H4 (cell line): ENCODE measurements at places on chromosomes 2 and 18. TPM values are rescaled to one million over a fixed set of nuclear protein-coding genes. Genes with fewer than 3 reads are reported as not detected.

DNA sequence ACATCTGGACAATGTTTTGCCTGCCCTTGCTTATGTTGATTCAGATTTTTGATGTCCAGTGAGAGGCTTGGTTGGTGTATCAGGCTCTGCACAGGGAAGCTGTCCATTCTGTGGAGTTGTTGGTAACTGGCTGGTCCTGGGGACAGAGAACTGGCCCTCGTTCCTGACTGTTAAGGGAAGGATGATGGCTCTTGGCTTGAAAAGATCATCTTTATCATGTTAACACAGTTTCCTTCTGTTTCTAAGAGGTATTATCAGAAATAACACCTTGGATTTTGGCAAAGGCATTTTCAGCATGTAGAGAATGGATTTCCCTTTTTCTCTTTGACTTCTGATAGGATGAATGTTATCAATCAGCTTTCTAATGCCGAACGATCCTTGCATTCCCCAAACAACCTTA, 19.3 kb downstream of the STK25 start:
- no peak for DNase-seq

The SLC11A1 gene
- total RNA-seq, result 0.04 and 0.10 TPM in 2 replicates

The ALPG gene
- not detected in 2 replicates for total RNA-seq

The STK16 gene
- 32.8 and 42.1 TPM in 2 replicates for total RNA-seq

The LHCGR gene
- not detected in 2 replicates for total RNA-seq

DNA sequence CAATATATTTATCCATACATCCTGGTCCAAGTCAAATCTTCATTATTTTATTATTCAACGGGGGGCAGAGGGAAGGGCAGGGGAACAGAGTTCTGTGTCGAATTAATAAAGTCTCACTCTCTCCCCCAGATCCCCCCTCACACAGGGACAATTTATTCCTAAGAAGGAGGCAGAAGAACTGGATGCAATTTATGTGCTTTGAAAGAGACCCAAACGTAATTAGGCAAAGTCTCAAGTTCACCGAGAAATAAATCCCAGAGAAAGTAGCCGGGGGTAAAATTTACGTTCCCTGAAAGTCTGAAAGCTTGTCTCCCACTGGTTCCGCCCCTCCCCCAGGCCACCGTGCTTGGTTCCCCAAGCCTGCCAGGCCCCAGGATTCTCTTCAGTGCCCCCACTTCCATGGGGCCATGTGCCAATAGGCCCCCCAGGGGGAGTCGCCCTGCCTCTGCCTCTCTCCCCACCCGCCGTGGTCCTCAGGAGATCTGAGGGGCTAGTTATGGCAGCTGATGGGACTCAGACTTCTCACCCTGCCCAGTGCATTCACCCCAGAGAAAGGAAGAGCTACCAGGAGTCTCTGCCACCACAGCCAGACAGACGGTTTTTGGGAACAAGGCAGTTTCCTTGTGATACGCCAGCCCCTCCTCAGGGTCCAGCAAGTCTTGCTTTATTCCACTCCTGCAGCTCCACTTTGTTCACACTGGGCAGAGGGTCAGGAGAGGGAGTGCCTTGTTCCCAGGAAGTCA, 215.5 kb downstream of the CYP26B1 start:
- DNase-seq, result no peak

- no peak for DNase-seq
Measured at GRCh38 chr2:57726294-57726693, 320.3 kb upstream of the VRK2 start.

DNA sequence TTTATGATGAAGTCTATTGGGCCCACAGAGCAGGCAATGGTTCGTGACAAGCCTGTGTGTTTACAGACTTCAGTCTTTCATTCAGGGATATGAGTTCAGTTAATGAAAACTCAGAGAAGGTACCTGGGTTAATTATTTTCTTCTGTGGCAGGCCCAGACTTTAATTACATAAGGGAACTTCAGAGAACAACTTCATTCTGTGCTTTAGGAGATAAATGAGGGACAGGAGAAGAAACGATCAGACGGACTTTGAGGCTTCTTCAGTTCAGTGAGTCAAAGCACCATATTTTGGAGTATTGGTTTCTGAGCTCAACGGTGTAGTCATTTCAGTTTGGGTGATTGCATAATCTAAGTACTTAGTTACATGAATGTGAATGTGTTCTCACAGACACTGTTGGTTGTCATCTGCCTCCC, 203.0 kb upstream of the KCNJ3 start:
- DNase-seq, result no peak

The ASIC4 gene
- total RNA-seq, result not detected in 2 replicates

The CLIP4 gene
- 14.1 and 21.1 TPM in 2 replicates for total RNA-seq
